OCI-LY7 (cell line): ENCODE measurements at places on chromosomes 1 and 21. TPM values are rescaled to one million over a fixed set of nuclear protein-coding genes. Genes with fewer than 3 reads are reported as not detected.

- no peak for DNase-seq
These were observed 9.0 kb downstream of the ZBTB17 start for GRCh38 chr1:15966956-15967344.

DAB1 gene
- total RNA-seq = not detected in 2 replicates

DNA sequence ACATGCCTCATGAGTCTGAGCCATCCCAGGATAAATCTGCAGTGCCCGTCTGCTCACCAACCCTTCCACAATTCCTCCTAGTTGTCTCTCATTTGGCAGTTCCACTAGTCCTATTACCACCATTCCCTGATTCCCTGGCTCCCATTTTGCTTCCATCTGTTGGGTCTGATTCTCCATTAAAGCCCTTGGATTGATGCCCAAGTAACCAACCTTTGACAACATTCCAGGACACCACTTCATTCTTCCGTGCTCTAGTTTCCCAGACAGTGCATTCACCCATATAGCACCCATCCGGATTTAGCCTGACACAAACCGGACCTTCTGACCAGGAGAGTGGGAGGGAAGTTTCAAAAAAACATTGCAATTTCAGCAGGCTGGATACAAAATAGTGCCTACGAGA, 189.4 kb upstream of the PALMD start:
- DNase-seq = no peak

- no peak for DNase-seq
These were observed 89.3 kb upstream of the SGIP1 start for GRCh38 chr1:66444438-66445265.

NBPF11 gene
- total RNA-seq = 20.3 and 24.8 TPM in 2 replicates

DNA sequence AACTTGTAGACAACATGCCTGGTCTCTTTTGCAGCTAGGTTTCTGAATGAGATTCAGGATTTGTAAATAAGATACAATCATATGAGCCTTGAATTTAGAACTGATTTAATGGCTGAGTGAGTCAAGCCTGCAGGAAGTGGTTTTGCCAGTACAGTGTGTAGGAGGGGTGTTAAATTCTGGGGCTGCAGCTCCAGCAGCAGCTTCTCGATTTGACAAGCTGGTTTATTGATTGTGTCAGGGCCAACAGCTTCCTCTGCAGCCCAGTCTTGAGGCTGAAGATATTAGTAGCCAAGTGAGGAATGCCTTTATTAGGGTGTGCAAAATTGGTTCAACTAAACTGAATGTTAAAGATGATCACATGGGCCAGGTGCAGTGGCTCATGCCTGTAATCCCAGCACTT, 11.5 kb upstream of the PLA2G5 start:
- peak; percentile 27 for DNase-seq

DNA sequence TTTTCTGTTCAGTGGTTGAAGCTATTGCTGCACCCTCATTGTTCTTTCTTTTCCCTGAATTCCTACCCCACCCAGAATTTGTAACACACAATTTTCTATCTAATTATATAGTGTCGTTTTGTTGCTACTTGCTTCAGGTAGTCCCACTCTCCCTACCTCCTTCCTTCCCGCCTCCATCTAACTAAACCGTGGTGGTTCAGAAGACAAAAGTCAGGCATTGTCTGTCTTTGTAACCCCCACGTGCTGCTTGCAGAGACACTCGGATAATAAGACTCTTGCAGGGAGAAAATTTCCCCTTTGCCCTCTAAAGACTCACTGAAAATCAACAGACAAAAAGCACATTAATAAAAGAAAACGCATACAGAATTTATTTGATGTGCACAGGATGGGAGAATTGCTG, 46.2 kb upstream of the BTG3 start:
- no peak for DNase-seq

GRCh38 chr21:41008974-41009373, 159.0 kb upstream of the BACE2 start:
- no peak for DNase-seq

- no peak for DNase-seq
These were observed 151.6 kb downstream of the C1orf94 start for GRCh38 chr1:34328281-34328799.

FCGR3B gene
- not detected in 2 replicates for total RNA-seq

SNX7 gene
- not detected in 2 replicates for total RNA-seq

- no peak for DNase-seq
These were observed 74.0 kb downstream of the TLR5 start for GRCh38 chr1:223068900-223069665.

DNA sequence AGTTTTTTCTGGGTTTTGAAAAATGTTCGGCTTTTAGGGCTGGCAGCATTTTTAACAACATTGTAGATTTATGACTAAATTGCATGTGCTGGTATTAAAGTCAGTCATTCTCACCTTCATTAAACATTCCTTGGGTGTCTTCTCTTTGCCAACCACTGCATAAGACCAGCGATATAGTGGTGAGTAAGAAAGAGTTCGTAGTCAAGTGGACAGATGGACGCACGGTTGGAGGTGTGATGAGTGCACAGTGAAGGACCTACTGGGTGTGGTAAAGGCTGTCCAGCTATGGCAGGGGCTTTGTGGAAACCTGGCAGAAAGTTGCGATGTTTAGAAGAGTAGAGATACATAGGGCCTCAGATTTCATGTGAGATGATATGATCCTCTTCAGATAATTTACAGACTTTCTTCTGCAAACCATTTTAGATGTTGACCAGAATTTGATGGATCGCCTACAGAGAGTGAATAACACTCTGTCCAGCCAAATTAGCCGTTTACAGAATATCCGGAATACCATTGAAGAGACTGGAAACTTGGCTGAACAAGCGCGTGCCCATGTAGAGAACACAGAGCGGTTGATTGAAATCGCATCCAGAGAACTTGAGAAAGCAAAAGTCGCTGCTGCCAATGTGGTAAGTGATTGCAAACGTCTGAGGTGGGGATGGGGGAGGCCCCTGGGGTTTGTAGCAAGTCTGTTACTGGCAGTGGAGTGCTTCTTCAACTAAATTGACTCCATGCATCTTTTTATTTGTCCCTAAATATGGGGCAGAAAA, 56.0 kb upstream of the LAMC2 start:
- no peak for DNase-seq

CLCA4 gene
- not detected in 2 replicates for total RNA-seq

DNA sequence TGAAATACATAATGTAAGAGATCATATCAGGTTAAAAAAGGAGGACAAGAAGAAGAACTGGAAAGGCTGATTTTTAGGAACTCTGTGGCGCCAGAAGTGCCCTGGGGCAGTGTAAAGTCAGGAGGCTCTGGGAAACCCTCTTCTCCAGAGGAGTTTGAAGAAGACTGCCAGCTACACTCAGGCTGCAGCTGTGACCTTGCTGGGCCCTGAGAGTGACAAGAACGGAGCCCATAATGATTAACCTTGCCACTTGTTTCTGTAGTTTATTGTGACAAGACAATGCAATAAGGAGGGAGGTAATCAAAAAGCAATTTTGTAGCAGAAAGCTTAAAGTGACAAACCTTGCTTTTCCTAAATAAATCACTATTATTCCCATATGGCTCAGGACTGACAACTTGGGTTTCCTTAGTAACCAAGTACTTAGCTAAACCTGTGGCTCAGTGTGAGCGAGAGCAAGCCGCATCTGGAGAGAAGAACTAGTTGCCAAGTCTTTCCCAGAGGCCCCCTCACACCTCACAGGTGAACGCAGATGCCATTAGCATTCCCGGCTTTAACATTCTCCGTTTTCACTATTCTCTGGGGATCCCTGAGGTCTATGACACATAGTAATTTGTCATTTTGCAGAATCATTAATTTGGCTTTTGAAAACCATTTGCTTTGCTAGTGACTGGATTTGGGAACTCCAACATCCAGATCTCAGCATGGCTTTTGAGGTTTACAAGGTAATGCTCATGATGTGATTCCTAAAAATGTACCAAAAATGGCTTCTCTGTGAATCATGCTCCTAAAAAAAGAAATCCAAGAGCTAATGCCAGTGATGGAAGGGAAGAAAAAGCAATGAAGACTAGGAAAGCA, 115.9 kb downstream of the OMA1 start:
- DNase-seq = no peak

WLS gene
- 0.31 TPM in 1 of 2 replicates, not detected in the other for total RNA-seq

GRCh38 chr1:87523466-87523865, 194.8 kb downstream of the LMO4 start:
- no peak for DNase-seq

GJB5 gene
- not detected in 2 replicates for total RNA-seq

- no peak for DNase-seq
These were observed 37.8 kb upstream of the ZNF326 start for GRCh38 chr1:89957107-89957506.

- no peak for DNase-seq
These were observed 2.1 kb downstream of the SAMD11 start for GRCh38 chr1:925561-926421.

DNA sequence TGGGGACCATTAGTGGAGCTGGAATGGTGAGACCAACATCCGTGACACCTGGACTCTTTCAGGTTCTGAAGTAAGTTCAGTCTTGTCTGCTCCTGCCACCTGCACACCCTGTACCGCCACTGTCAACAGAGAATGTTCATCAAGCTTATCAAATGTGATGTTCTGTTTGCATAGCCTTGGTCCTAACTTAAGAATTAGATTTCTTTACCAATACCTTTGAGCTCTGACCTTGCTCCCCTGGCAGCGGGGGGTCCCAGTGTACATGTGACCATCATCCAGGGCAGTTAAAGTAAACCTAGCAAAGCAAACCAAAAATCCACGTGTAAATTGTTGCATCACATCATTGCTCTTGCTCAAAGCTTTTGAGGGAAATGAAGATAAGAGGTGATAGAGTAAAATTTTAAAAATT, 14.5 kb downstream of the SLC25A33 start:
- no peak for DNase-seq

DNA sequence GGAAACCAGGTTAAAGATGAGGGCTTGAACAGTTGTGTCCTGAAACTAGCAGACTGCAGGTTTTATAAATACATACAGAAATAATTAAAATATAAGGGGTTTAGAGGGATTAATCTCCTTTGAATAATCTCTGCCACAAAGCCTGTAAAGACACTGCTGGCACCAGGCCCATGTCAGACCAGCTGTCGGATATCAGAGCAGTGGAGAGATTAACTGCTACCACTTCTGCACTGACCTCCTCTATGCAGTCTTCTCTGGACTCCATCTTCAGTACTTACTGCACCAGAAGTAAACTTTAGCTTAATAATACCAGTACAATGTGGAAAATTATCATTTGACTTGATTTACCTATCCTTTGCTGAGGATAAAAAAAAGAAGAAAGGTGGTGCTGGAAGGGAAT, 128.6 kb downstream of the LHX4 start:
- DNase-seq = no peak

DNA sequence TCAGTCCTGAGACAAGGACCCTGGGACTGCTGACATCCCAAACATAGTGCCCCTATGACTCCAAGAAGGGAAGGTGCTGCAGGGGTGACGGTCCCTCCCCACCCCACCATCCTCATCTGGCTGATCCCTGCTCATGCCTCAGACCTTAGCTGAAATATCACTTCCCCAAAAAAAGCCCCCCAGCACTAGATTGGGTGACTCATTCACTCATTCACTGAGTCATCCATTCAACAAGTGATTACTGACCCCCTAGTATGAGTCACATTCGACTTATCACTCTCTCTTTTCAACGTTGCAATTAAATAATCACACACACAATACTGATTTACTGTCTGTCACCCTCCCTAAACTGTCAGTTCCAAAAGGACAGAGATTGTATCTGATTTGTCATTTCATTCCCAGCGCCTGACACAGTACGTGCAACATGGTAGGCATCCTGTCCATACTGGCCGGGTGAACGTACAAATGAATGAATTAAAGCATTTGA, 48.6 kb downstream of the HIVEP3 start:
- no peak for DNase-seq

PTGS2 gene
- total RNA-seq = not detected in 2 replicates

MPL gene
- not detected in 2 replicates for total RNA-seq

GPR89B gene
- total RNA-seq = 26.8 and 33.0 TPM in 2 replicates

DNA sequence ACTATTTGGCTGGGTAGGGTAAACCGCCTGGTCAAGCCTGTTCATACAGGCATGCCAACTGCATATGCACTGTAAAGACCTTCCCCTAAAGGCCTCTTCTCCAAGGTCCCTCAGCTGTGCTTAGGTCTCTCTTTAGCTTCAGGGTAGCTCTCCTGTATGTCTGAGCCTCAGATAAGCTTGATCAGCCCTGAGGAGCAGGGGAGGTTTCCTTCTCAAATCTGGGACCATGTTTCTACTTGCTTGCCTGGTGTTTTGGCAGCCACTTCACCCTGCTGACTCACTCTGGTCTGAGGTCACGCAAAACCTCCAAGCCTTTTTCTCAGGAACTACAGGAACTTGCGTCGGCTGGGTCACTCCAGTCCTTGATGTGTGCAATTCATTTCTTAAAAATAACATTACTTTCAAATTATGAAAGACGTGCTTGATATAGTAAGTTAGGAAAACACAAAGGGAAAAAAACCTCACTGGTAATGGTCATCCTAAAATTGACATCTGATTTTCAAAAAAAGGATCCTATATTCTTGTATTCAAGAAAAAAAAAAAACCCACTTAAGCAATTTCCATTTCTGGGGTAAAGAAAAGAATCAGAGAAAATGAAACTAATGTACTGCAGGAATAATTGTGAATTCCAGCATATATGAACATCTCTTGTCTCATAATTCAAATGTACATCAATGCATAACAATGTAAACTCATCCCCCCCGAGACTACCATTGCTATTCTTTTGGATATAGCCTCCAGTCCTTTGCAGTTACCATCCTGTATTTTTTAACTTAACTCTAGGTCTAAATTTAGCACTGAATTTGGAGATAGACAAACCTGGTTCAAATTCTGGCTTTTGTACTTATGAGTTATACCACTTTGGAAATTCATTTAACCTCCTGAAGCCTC, 24.8 kb upstream of the RNF19B start:
- no peak for DNase-seq

TNNI3K gene
- not detected in 2 replicates for total RNA-seq

- peak; percentile 74 for DNase-seq
These were observed 896 bp upstream of the DUSP10 start for GRCh38 chr1:221742555-221743415.

GRCh38 chr1:118116401-118116800, 68.6 kb downstream of the SPAG17 start:
- DNase-seq = no peak
